ENCODE measurements at places on chromosomes 13 and 19.
A peak's percentile ranks its signal among the peaks of the same experiment; 100 is the strongest.

DNA sequence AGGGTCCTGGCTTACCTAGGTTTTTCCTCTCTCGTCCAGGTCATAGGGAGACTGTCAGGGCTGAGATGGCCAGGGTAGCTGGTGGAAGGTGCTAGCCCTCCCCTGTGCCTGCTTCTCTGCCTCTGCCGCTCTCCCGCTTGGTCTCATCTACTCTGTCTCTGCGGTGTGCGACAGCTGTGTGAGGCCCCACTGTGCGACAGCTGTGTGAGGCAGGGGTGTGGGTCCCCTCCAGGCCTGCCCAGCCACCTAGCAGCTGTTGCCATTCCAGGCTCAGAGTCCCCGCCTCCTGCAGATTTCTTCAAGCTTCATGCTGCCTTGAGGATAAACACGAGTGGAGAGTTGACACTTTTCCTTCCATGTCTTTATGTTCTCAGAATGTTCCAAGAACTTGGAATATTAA is 53.0 kb downstream of the ARHGEF7 start:
- no peak for DNase-seq

DNA sequence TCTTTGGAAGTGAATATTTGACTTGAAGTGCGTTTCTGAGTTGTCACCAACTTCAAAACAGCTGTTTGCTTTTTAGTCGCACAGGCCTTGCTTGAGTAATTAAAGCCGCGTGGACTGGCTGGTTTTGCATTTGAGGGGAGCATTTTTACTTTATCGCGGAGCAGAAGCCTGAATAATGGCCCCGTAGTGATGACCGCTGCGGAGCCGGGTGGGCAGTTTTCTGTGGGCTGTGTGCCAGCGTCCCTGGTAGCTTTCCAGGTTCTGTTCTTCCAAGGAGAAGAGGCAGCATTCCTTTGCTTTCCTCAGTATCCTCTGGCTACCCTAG is 1.1 kb downstream of the NAA16 start:
- DNase-seq = no peak

GRCh38 chr13:95573221-95573620 is 20.7 kb downstream of the CLDN10 start:
- no peak for DNase-seq

- no peak for DNase-seq
Measured at GRCh38 chr13:50892210-50892944, 17.2 kb upstream of the RNASEH2B start.

DNA sequence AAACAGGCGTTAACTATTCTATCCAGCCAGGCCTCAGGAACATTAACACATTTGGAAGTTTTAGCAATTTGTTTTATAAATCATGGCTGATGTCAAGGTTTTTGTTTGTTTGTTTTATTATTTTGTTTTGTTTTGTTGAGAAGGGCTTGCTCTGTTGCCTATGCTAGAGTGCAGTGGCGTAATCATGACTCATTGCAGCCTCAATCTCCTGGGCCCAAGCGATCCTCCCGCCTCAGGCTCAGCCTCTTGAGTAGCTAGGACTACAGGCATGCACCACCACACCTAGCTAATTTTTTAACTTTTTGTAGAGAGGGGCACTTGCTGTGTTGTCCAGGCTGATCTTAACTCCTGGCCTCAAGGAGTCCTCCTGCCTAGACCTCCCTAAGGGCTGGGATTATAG is 28.3 kb downstream of the NUP58 start:
- DNase-seq = no peak

DNA sequence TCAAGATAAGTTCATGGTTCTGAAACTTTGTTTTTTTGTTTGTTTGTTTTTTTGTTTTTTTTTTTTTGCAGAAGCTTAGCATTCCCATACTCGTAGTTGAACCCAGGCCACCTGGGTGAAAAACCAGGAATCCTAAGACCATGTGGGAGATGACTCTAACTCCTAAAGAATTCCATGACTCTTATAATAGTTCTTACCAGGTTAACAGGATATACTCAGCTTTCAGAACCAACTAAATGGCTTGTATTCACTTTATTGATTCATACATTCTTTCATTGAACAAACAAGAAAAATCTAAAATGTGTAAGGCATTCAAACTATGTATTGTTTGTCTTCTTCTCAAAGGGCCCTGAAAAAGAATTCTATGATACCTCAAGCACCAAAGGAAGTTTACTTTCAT is 40.5 kb upstream of the KLF5 start:
- DNase-seq = peak; percentile 15

GRCh38 chr19:6126335-6126974 is 9.0 kb upstream of the ACSBG2 start:
- DNase-seq = no peak

Measured in HS-5 (cell line).